Colonic mucosa (tissue), 4 donors: ENCODE measurements at places on chromosomes 1 and 21. TPM values are rescaled to one million over a fixed set of nuclear protein-coding genes. Genes with fewer than 3 reads are reported as not detected.

The GRIK3 gene
- total RNA-seq = 1.2 TPM

The RUNX1 gene
- total RNA-seq = 23.0 TPM

DNA sequence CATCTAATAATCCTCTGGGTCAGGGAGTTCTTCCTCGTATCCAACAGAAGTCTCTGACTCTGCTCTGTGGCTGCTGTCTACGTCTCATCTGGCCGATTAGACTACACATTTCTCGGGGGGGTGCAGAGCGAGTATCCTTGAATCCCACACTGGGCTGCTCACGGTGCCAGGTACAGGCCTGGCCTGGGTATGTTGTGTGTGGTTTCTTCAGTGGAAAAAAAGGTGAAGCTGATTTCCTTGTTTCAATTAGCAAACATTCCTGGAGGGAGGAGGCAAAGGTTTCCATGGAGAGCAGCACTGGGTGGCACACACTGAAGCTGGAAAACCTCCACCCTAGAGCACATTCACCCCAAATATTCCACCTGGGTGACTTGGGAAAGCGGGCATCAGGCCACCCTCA lies 2.0 kb upstream of the RAB7B start:
- DNase-seq = no peak

DNA sequence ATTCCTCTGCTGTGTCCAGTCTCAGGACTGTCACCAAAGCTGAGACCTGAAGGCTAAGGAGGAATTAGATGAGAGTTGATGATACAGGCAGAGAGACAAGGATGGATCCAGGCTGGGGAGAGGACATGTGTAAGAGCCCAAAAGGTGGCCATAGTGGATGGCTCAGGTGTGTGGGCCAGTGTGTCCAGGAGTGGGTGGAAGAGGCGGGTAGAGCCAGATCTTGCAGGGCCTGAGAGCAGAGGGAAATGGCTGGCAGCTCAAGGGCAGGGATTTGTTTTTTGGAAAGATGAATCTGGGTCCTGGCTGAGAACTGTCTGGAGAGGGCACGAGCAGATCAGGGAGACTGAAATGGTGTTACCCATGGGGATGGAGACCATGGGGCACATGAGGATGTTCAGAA lies 38.1 kb downstream of the AZIN2 start:
- no peak for DNase-seq

DNA sequence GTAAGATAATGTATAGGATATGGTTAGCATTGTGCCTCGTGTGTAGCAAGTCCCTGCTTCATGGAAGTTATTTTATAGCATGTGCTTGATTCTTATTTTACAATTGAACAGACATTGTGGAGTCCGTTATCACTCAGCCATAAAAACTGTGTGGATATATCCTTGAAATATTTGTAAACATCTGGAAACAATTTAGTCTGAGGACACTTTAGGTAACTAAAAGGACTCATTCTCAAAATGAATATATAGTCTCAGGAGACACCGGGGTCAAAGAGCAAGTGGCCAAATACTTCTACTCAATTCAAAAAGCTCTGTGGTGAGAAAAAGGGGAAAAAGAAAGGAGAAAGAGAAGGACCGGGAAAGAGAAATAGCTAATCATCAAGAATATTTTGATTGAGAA lies 23.7 kb downstream of the PRRX1 start:
- no peak for DNase-seq

The USH2A gene
- not detected for total RNA-seq

GRCh38 chr21:25556091-25556490 lies 51.2 kb downstream of the MRPL39 start:
- DNase-seq = no peak

- DNase-seq = peak; percentile 74
Measured at GRCh38 chr21:39715804-39716397, 29.1 kb upstream of the IGSF5 start.

DNA sequence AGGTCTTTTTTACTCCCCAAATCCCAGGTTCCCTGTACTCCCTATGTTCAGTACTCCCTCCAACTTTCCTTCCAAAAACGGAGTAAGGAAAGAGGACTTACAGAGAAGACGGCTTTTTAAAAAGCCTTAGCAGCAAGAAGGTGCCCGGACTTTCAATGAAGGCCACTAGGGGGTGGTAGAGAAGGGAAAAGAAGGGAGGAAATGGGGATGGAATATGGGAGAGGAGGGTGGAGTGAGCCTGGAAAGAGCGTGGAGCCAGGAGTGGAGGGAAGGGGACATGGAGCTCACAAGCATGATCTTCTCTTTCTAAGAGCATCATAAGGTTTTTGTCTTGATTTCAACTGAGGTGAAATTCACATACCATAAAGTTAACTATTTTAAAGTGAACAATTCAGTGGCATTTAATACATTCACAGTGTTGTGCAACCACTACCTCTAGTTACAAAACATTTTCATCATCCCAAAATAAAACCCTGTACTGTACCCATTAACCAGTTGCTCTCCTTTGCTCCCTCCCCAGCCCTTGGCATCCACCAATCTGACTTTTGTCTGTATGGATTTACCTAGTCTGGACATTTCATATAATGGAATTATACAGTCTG lies 129.9 kb downstream of the ZNF281 start:
- peak; percentile 78 for DNase-seq

The BTBD19 gene
- total RNA-seq = 1.6 TPM

DNA sequence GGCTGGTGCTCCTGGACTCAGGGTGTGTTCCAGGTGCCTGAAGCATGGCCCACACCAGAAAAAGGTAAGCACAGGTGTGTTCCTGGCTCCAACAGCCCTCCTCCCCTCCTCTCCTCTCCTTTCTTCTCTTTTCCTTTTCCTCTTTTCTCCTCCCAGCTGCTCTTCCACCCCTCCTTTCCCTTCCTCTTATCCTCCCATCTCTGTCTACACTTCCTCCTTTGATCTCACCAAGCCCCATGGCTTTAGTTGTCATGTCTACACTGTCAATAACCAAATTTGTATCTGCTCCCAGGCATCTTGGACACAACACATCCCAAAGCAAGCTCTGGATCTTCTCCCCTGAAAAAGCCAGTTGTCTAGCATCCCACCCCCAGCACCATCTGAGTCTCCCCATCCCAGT lies 56.7 kb upstream of the LAPTM5 start:
- no peak for DNase-seq

DNA sequence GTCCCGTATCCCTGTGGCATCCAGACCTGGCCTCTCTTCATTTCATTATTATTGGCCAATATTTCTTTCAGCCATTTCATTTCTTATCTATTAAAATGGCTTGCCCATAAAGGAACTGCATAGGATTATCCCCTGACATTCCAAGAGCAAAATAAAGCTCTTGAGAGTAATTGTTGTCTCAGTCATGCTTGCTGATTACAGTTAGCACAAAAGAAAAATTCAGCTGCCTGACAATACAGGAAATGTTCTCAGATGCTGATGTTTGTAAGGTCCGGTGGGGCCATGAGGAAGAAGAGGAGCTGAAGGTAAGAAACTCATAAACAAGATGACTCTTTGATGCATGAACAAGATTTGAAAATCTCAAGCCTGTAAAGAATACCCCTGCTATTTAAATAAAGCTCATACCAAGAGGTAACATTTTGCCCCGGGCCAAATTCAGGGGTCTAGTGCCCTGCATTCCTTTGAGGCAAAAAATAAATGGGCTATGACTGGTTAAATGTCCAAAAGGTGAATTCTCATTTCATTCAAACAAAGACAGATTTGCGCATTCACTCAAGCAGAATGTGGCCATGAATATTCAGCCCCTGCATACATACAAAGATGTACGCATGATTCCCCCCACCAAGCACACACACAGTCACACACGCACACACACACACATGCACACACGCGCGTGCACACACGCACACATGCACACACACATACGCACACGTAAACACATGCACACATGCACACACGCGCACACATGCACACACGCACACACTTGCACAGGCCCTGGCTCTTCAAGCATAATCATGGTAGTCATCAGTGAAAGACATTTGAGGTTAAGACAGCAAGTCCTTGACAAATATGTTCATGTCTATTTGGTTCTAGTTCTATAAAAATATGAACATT lies 44.8 kb downstream of the KCNJ15 start:
- DNase-seq = no peak

GRCh38 chr21:45079351-45079750 lies 5.0 kb downstream of the ADARB1 start:
- no peak for DNase-seq

GRCh38 chr21:33433425-33434114 lies 30.4 kb downstream of the IFNGR2 start:
- no peak for DNase-seq

The UBASH3A gene
- total RNA-seq = 1.5 TPM

DNA sequence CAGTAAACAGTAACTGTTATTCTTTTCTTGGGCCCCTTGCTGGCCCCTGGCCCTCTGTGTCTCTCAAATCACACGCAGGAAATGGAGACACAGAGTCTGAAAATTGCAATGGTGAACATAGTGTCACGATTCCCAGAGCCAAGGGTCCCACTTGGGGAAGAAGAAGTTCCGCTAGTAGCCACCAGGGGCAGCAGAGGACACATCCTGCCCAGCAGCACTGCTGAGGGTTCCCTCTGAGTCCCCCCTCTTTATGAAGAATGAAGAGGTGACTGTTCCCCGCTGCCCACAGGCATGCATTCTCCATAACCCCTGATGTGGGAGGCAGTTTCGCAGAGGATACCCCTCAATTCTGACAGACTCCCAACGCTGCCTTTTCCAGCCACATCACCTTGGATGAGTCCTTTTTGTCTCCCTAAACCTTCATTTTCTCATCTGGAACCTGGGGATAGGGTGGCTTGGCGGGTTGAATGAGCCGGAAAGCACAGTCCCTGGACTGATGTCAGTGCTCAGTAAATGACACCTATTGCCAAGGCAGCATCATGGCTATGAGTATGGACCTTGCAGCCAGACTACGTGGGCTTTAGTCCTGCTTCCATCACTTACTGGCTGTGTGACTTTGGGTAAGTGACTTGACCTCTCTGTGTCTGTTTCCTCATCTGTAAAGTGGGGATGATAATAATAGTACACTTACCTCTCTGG lies 238.0 kb upstream of the TMEM51 start:
- DNase-seq = peak; percentile 62

The GPR89A gene
- 14.8 TPM for total RNA-seq

DNA sequence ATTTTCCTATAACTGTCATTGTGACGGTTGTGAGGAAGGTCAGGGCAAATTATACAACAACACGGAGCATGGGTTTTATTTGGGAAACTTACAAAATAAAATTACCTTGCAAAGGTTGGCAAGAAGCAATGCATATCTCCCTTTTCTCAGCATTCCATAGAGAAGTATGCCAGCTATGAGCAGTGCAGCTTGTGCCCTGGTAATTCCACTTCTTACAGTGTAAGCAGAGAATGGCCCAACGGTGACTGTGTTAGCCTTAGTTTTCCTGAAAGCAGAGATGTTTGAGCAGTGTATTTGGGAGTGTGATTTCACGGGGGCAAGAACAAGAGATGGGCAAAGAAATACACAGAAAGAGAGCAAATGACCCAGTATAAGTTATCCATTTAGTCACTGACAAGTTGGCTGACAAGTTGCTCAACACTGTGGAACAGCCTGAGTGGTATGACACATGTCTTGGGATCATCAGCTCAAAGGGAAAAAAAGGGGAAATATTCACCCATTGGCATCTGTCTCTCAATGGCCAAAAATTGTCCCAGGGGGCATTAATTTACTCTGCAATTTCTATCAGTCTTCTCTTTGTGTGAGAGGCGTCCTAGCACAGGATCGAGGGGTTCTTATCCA lies 210.9 kb upstream of the NRIP1 start:
- no peak for DNase-seq

The CRYAA gene
- total RNA-seq = not detected

DNA sequence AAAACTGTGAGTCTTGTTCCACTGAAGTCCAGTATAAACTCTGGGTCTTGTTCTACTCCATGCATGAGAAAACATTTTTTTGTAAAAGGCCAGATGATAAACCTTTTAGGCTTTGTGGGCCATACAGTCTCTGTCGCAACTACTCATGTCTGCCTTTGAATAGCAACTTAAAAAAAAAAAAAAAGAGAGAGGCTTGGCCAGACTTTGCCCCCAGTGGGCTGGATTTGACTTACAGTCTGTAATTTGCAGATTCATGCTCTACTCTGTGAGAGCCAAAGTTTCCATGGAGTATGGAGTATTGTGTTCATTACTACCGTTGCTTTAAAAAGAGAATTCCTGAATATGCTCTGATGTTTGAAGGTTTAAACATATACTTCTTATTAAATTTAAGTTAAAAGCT lies 654.9 kb upstream of the PKN2 start:
- no peak for DNase-seq

The PTGFR gene
- total RNA-seq = 0.35 TPM

DNA sequence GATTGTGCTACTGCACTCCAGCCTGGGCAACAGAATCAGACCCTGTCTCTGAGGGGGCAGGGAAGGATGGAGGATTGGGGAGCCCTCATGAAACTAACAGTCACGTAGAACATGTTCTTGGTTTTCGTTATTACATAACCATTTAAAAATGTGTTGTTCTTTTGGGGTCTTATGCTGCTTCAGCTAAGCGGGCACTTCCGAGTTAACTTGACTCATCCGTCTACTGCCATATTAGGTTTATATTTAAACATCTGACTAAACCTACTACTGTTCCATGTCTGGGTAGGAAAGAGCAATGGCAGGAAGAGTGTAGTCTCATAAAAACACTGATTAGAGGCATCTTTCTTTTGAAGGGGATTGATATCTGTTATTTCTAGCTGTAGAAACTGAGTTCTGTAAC lies 59.5 kb upstream of the BMP8A start:
- no peak for DNase-seq

The SYT2 gene
- total RNA-seq = 0.15 TPM
